ENCODE measurements at places on chromosomes 6 and 20.

GRCh38 chr20:54535746-54536145, 60.4 kb downstream of the DOK5 start:
- no peak for DNase-seq

- no peak for DNase-seq
Observed at GRCh38 chr6:69285054-69285453, 511.8 kb downstream of the LMBRD1 start.

DNA sequence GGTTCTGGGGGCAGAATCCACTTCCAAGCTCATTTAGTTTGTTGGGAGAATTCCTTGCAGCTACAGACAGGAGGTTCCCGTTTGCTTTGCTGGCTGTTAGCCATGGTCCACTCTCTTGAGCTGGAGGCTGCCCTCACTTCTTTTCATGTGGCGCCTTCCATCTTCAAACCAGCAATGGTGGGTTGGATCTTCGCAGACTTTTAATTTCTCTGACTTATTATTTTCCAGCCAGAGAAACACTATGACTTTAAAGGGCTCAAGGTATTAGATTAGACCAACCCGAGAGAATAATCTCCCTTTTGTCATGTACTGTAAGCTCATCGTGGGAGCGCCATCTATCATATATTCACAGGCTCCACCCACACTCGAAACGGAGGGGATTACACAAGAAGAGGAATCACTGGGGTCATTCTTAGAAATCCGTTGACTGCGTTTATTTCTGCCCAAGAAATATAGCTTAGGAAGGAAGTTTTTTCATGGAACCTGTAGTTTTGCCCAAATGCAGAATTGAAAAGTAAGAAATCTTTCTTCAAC, 38.9 kb downstream of the SAMD5 start:
- DNase-seq, result no peak

DNA sequence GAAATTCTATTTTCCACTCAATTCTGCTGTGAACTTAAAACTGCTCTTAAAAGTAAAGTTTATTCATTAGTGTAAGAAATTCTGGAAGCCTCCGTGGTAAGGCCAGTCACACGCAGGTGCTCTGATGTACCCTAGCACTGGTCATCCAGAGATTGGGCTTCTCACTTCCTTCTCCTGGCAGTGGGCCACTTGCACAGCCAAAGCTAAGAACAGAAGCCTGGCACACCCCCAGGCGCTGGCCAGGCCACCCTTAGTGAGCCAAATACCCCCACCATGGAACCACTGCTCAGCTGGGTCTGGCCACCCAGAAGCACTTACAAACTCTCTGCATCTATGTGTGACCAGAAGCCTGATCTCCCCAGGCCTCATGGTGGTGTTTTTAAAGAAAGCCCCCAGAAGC, 35.3 kb upstream of the ARFGEF2 start:
- DNase-seq, result no peak

DNA sequence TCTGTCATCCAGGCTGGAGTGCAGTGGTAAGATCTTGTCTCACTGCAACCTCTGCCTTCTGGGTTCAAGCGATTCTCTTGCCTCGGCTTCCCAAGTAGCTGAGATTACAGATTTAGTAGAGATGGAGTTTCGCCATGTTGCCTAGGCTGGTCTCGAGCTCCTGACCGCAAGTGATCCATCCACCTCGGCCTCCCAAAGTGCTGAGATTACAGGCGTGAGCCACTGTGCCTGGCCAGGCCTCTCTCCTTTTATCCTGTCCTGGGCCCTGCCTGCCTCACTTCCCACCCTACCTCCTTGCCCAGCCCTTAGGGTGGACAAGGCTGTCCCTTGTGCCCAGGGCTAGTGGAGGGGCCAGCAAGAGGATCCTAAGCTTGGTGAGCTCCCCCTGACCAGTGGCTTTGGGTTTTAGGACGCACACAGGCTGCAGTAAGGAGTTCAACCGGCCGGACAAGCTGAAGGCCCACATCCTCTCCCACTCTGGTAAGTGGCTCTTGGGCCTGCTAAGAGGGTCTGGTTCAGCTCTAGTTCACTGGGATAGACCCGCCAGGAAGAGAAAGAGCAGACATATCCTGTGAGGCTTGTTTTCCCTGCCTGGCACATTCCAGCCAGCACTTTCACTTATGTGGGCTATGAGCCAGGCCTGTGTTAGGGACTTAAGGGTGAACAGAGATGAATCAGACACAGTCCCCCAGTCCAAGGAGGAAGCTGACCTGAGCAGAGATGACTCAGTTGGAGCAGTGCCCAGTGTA, 21.9 kb upstream of the CHMP4B start:
- DNase-seq, result no peak

- peak; percentile 73 for DNase-seq
Observed at GRCh38 chr6:26197933-26198721, 110.9 kb downstream of the HFE start.

GRCh38 chr6:98124171-98124570, 710.2 kb upstream of the POU3F2 start:
- DNase-seq, result no peak

DNA sequence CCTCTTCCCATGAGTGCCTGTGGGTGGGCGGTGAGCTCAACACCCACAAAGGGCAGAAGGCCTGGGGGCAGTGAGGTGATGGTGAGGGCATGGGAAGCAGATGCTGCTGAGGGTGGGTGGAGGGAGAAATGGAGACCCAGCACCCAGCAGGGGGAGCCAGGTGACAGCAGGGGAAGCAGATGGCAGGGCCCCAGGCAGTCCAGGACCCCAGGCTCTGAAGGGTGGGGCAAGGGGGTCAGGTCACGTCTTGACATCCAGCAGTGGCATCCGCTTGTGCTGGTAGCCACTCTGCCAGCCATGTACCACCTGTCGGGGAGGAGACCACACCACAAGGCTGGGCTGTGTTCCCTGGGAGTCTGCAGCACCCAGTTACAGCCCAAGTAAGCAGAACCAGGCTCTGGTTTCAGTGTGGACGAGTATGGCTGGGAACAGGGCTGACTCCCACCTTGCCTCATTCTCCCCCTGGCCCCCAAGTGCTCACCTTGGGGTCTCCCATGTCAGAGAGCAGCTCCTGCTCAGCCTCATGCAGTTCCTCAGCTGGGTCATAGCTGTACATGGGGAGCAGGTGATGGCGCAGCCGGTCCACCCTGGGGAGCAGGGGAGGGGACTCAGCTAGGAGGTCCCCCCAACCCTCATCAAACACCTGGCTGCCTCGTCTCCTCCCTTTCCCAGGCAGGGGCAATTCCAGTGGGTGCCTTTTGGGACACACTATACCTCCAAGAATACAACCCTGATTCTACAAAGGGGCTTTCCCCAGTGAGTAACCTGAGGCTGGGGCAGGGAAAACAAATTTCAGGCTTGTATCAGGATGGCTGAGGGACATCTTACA, 2.0 kb downstream of the SMIM29 start:
- peak; percentile 90 for DNase-seq

DNA sequence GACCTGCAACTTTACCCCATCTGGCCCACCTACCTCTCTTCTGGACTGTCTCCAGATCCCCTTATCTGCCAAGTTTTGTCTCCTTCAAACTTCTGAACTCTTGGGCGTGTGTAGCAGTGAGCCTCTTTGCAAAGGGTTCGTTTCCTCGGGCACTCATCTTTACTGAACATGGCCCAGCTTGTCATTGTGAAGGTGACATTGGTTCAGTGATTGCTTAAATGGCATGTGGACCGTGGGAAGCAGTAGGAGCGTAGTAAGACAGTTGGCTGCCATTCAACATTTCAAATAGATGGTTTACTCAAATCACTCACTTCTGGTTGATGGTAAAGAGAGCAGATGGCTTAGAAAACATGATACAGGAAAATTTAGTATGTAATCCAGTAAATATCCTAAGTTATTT, 34.8 kb upstream of the KIF25 start:
- peak; percentile 94 for DNase-seq

- DNase-seq, result no peak
Observed at GRCh38 chr6:37129566-37129965, 40.4 kb upstream of the PIM1 start.

- peak; percentile 98 for DNase-seq
Observed at GRCh38 chr6:141210901-141211300, 921.8 kb upstream of the GJE1 start.

- peak; percentile 63 for DNase-seq
Observed at GRCh38 chr6:34275128-34275804, 26.5 kb upstream of the SMIM29 start.

GRCh38 chr6:68158256-68158655, 476.8 kb upstream of the ADGRB3 start:
- no peak for DNase-seq

DNA sequence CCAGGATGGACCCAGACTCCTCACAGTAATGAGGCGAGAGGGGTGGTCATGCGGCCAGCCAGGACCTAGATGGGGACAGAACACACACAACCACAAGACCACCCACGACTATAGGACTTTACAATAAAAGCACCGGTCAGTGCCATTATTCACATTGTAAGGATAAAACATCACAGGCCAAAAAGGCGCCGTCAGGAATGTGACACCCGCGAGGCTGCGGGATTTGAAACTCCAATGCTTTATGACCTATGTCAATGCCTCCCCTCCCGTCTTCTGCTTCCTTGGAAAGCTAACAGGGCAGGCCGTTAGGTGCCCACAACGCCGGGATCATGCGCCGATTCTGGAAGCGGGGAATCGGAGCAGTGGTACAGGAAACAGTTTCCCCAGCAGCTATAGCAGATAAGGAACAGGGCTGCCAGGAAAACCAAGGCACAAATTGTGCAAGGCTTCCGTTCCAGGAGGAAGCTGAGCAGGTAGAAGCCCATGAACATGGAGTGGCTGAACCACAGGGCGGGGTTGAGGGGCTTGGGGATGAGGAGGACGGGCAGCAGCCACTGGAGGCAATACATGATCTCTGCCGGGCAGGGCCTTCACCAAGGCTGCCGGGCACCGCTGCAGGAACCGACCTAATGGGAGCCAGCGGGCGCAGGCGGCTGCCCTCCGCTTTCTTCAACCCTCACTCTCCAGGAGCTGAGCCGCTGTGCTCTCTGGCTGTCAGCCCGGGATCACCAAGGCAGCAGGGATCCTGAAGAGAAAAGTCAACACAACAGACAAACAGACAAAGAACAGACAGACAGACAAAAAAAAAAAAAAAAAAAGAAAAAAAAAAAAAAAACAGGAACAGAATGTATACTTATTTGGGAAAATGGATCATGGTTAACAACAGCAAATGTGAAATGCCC, 2.2 kb upstream of the NNAT start:
- no peak for DNase-seq

GRCh38 chr6:147195510-147195909, 8.7 kb upstream of the STXBP5 start:
- DNase-seq, result no peak

DNA sequence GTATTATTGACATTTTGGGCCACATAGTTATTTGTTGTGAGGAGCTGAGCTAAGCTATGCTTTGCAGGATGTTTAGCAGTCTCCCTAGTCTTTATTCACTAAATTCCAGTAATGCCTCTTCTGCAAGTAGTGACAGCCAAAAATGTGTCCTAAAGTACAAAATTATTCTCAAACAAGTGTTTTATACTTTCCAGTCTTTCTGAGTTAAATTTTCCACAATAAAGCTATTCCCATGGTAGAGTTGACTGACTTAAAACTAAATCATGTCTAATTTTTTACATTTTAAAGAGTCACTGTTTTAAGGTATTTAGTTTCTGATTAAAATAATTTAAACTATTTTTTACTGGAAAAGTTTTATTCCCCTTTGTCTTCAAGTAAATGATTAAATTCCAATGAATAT, 717.8 kb upstream of the HS3ST5 start:
- no peak for DNase-seq

DNA sequence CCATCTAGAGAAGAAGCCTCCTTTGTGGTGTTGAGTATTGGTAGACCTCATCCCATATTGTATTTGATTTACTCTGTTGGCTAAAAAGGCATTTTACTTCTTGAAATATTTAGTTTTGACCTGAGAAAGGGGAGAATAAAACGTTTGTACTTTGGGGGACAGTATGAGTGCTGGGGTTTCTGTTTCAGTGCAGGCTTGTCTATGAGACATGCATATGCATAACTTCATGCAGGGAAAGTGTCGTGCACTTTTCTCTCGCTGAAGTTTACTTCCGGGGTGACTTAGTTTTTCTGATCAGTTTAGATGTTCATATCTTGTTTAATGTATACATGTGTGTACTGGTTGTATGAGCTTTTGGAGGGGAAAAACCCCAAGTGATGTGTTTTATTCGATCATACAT, 59.5 kb downstream of the UTRN start:
- DNase-seq, result no peak

- DNase-seq, result no peak
Observed at GRCh38 chr6:5899216-5900045, 107.3 kb downstream of the NRN1 start.

DNA sequence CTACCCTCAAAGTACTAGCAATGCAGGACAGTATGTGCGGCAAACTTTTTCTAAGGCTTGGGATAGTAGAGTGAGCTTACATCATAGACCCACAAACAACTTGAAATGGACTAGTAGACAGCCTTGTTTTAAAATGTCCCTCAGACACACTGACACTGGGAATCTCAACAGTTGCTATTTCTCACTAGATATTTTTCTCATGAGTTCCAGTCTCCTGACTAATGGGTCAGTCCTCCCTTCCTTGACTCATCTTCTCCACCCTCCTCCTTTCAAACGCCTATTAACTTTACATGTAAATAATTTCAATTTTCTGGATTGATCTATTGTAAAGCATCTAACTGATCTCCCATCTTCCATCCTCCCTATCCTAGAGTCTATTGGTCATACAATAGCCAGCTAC, 308.3 kb upstream of the PREP start:
- DNase-seq, result no peak

- DNase-seq, result no peak
Observed at GRCh38 chr20:23042270-23042669, 7.2 kb downstream of the SSTR4 start.

- DNase-seq, result no peak
Observed at GRCh38 chr6:105200133-105200730, 20.4 kb upstream of the POPDC3 start.

GRCh38 chr6:80607811-80608391, 501.4 kb downstream of the BCKDHB start:
- DNase-seq, result no peak

DNA sequence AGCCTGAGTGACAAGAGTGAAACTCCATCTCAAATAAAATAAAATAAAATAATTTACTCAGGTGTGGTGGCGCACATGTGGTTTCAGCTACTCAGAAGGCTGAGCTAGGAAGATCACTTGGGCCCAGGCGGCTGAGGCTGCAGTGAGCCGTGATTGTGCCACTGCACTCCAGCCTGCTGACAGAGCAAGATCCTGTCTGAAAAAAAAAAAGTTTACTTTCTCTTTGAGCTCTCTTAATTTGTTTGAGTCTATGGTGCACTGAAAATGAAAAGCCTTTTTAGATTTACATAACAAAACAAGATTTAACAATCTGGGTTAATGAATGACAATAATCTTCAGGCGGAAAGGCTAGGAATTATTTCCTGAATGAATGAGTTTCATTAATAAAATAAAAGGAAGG, 23.3 kb upstream of the NHSL1 start:
- no peak for DNase-seq

- no peak for DNase-seq
Observed at GRCh38 chr6:138592749-138593123, 93.4 kb upstream of the NHSL1 start.

DNA sequence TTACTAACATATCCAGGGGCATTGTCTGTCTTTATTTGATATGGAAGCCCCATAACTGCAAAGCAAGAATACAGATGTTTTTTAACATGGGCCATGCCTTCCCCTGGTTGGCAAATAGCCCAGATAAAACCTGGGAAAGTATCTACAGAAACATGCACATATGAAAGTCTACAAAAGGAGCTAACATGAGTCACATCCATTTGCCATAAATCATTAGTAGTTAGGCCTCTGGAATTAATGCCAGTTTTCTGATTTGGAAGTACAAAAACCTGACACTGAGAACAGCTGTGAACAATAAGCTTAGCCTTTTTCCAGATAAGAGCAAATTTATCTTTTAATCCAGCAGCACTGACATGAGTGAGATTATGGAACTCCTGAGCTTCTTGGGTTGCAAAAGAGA, 418.0 kb upstream of the IMPG1 start:
- no peak for DNase-seq
